DND-41 (cell line): ENCODE measurements at places on chromosomes 13 and 19.

DNA sequence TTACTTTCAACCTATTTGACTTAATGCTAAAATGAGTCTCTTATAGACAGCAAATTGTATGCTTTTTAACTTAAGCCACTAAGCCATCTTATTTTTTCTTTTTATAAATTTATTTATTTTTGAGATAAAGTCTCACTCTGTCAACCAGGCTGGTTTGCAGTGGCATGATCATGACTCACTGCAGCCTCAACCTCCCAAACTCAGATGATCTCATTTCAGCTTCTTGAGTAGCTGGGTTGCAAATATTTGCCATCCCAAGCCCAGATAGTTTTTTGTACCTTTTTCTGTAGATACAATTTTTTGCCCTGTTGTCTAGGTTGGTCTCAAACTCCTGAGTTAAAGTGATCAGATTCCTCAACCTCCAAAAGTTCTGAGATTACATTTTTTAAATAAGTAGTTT, 27.1 kb downstream of the ZNF714 start:
- no peak for DNase-seq

DNA sequence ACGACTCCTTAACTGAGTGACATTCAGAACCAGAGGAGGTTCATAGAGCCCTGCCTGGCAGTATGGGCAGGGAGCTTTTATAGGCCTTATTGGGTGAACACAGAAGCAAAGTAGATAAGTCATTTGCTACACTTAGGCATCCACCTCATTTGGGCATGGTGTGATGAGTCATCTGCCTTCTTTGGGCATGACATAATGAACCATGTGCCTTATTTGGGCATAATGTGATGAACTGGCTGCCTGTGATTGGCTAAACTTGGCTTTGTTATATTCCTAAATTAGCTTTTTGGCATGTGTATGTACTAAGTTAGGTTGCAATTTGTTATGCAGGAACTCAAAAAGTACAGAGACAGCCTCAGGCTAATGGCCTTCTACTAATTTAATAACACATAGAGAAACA, 2210.2 kb upstream of the PCDH20 start:
- no peak for DNase-seq

DNA sequence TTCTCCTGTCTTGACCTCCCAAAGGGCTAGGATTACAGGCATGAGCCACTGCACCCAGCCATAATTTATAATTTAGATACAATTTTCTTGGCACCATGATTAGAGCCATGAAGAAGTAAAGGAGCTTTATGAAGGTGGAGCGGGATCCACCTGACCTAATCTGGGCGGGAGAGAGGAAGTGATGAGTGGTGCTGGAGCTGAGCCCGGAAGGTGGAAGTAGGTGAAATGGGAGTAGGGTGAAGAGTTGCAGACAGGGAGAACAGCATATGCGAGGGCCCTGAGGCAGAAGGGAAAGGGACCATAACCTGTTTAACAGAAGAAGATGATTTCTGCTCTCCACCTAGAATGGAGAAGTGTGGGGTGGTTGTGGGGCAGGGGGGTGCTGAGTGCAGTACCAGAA, 4.2 kb downstream of the BLOC1S3 start:
- no peak for DNase-seq

GRCh38 chr19:55308281-55308680, 16.9 kb downstream of the TMEM150B start:
- no peak for DNase-seq
